ENCODE measurements at places on chromosomes 6 and 20. TPM values are rescaled to one million over a fixed set of nuclear protein-coding genes. Genes with fewer than 3 reads are reported as not detected.

LAMA4 gene
- 127 TPM for total RNA-seq

TREM2 gene
- total RNA-seq: 0.99 TPM

ACTL10 gene
- total RNA-seq: 0.70 TPM

SNAP25 gene
- 3.2 TPM for total RNA-seq

OR2B2 gene
- total RNA-seq: not detected

MCCD1 gene
- 9.8 TPM for total RNA-seq

CTCFL gene
- 0.88 TPM for total RNA-seq

TOX2 gene
- 1.2 TPM for total RNA-seq

ZKSCAN4 gene
- total RNA-seq: 7.6 TPM

MOG gene
- not detected for total RNA-seq

HDGFL1 gene
- not detected for total RNA-seq

BPI gene
- 6.4 TPM for total RNA-seq

ADGB gene
- 0.12 TPM for total RNA-seq

CSE1L gene
- total RNA-seq: 70.7 TPM

IBTK gene
- 41.4 TPM for total RNA-seq

CYP21A2 gene
- total RNA-seq: 0.64 TPM

PTK6 gene
- total RNA-seq: 0.76 TPM

GTSF1L gene
- total RNA-seq: not detected

FAM210B gene
- 39.1 TPM for total RNA-seq

MICB gene
- total RNA-seq: 3.6 TPM

RCAN2 gene
- total RNA-seq: 11.9 TPM

CHRNA4 gene
- 13.1 TPM for total RNA-seq

AIF1 gene
- total RNA-seq: 18.7 TPM

BCLAF1 gene
- 139 TPM for total RNA-seq

PFDN4 gene
- total RNA-seq: 25.3 TPM

ANKRD66 gene
- total RNA-seq: not detected

SKIC2 gene
- 53.5 TPM for total RNA-seq

PRICKLE4 gene
- 3.2 TPM for total RNA-seq
